ENCODE measurements at places on chromosomes 1 and 21. TPM values are rescaled to one million over a fixed set of nuclear protein-coding genes. Genes with fewer than 3 reads are reported as not detected.

CD5L gene
- not detected for total RNA-seq

SMIM34 gene
- not detected for total RNA-seq

TMCC2 gene
- total RNA-seq: 2.0 TPM

CELA2A gene
- total RNA-seq: 0.19 TPM

AK2 gene
- 88.6 TPM for total RNA-seq

TPTE gene
- not detected for total RNA-seq

C1QTNF12 gene
- 0.45 TPM for total RNA-seq

OR2L13 gene
- not detected for total RNA-seq

TNFSF4 gene
- total RNA-seq: 51.6 TPM

PDC gene
- total RNA-seq: not detected

TRIM67 gene
- total RNA-seq: not detected

OR6N1 gene
- total RNA-seq: not detected

HRNR gene
- total RNA-seq: not detected

GFI1 gene
- 0.18 TPM for total RNA-seq

BRDT gene
- not detected for total RNA-seq

IL24 gene
- not detected for total RNA-seq

ERG gene
- 55.8 TPM for total RNA-seq

MRPS14 gene
- 29.5 TPM for total RNA-seq

TMEM82 gene
- not detected for total RNA-seq

ACTL8 gene
- total RNA-seq: not detected

CR1L gene
- total RNA-seq: not detected

CXADR gene
- 14.7 TPM for total RNA-seq

FCN3 gene
- total RNA-seq: 0.72 TPM

FCRL6 gene
- not detected for total RNA-seq

NEXN gene
- total RNA-seq: 6.8 TPM

FTCD gene
- total RNA-seq: 0.18 TPM

NR0B2 gene
- not detected for total RNA-seq

NBPF4 gene
- not detected for total RNA-seq

MYOC gene
- total RNA-seq: not detected

FMO1 gene
- not detected for total RNA-seq

GJA5 gene
- 97.3 TPM for total RNA-seq

FCGR2B gene
- total RNA-seq: not detected

HOOK1 gene
- total RNA-seq: not detected

THEMIS2 gene
- 3.1 TPM for total RNA-seq

FCGR3B gene
- 0.19 TPM for total RNA-seq

FAM131C gene
- total RNA-seq: 0.09 TPM

CYP4X1 gene
- 1.7 TPM for total RNA-seq

SLC2A5 gene
- total RNA-seq: under 0.01 TPM

FAM78B gene
- 0.09 TPM for total RNA-seq
